ENCODE measurements at places on chromosomes 2 and 18. TPM values are rescaled to one million over a fixed set of nuclear protein-coding genes. Genes with fewer than 3 reads are reported as not detected.
A peak's percentile ranks its signal among the peaks of the same experiment; 100 is the strongest.

DNA sequence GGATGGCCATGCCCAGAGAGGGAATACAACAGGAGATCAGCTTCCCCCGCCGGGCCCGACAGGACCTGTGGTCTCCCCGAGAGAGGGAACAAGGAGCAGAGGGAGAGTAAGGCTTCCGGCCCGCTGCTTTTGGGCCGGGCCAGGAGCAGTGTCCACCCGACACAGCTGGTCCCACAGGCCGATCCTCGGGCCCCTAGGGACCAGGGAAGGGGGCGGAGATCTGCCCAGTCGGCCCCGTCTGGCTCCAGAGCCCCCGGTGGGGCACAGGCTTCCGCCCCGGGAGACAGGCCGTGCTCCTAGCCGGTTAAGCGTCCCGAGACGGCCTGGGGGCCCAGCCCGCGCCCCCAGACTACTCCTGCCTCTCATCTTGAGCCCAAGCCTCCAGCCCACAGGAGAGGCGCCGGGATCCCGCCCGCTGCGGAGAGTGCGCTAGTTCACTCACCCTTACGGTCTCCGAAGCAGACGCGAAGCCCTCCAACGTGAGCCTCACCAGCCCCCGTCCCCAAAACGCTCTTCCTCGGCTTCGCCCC is at the start of gene MCFD2:
Gene MCFD2 (minus strand): TSS at position 526 of the 530 bp plus-strand sequence. CDS start 6,635 bp downstream, outside the sequence.
- peak; percentile 49 for DNase-seq

The PXDN gene
- 13.9 TPM for total RNA-seq

The CDH19 gene
- 1.3 TPM for total RNA-seq

DNA sequence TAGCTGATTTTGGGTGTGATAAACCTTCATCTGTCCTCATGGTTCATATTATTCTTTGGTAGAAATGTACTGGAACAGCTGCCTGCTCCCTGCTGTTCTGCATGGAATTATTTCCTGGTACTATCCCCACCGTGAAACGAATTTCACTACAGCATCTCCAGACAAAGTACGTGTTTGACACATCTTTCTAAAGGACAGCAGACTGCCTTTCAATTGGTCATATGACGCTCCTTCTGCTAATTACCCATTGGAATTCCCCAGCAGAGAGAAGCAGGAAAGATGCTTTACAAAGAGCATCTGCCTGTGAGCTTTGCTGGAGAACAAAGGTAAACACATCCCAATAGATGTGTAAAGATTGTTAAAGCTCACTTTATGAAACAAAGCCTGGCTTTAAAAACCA is 4.4 kb upstream of the RFX8 start:
- DNase-seq: no peak

DNA sequence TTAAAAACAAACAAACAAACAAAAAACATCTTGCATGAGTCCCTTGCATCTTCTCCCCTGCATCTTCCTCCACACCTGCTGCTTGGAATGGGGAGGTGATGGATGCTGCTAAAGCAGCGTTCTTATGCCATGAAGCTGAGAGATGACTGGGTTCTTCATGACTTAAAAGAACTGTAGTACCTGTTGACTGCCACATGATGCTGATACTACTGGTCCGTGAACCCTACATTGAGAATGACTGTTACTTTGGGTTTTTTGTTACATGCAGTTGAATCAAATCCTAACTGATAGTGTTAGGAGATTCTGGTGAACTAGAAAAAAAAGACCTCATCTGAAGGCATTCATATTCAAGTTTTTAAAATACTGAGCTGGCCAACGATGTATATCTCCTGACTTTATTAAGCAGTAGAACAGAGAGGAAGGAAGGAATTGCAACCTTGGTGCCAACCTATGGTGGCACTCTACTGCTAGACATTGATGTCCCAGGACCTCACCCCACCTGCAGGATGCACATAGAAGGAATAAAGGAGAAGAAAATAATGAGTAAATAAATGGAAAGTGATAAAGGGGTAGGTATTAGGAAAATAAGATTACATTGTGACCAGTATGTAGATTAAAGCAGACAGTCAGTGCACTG is 63.2 kb upstream of the SPAG16 start:
- DNase-seq: no peak

GRCh38 chr2:231336700-231337099 is 58.8 kb upstream of the B3GNT7 start:
- DNase-seq: no peak

DNA sequence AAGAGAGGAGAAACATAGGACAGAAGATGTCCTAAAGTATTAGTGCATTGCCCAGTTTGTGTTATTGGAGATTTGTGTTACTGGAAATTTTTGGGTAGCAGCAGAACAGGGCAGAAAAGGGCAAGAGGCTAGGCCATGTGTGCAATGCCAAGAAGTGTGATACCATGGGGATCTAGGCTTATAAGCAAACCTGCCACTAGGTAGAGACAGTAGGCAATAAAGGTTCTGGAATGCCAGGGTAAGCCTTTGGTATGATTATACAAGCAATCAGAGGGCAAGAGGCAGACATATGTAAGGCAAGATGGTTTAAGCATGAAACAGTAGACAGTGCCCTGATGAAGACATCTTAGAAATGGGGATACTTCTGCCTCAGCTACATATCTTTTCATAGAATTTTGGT is 12.3 kb upstream of the CERS6 start:
- DNase-seq: no peak

DNA sequence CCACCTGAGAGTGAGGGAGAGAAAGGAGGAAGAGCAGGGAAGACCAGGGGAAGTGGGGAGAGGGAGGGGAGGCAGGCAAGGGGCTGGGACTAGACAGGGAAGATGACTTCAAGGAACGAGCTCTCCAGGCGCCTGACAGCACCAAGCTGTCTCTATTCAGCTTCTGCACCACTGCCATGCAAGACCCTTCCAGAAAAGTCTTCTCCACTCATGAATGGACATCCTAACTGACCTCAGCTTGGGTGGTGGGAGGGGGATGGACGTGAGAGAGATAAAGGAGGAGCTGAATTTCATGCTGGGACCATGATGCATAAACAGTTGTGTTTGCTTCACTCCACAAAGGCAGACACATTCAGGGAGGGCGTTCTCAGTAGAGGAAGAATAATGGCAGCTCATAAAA is 206.4 kb upstream of the ARL4C start:
- no peak for DNase-seq

- DNase-seq: no peak
Measured at GRCh38 chr2:226792155-226792881, 7.3 kb downstream of the IRS1 start.

DNA sequence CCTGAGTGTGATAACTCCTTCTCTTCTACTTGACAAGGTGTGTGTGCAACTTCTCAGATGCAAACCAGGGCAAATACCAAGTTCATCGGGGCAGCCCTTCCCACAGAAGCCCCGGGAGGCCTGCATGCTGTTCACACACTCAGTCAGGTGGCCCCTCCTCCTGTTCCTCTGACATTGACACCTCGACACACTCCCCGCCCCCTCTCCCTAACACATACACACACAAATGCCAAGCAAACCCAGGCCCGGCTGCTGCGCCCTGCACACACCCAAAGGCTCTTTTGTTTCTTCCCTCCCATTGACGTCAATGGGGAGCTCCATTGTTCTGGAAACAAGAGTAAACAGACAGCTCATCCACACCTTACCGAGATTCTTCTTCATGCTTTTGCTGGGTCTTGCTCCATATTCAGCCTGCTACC is 1.7 kb upstream of the PER2 start:
- DNase-seq: no peak

- DNase-seq: peak; percentile 60
Measured at GRCh38 chr18:33577685-33578517, at the start of gene ASXL3. Gene ASXL3, plus strand, starts transcription at chr18:33578219. Its CDS starts 413 bp downstream, at chr18:33578632.
